ENCODE measurements at places on chromosomes 5 and 9.

GRCh38 chr9:2093920-2094597 lies 78.9 kb downstream of the SMARCA2 start:
- no peak overlapping the region for H3K4me3 ChIP-seq
- no peak overlapping the region for H3K27ac ChIP-seq
- peak; percentile 38 for DNase-seq
- H3K27me3 ChIP-seq: no peaks in the 10 kb centered on the region
- H3K36me3 ChIP-seq: peaks cover 35% of the 10 kb centered on the region

- H3K27me3 ChIP-seq: no peaks in the 10 kb centered on the region
- DNase-seq: peak; percentile 46
- H3K36me3 ChIP-seq: no peaks in the 10 kb centered on the region
Measured at GRCh38 chr9:100066539-100066938, 32.3 kb downstream of the ERP44 start.

GRCh38 chr9:16830806-16831205 lies 39.7 kb downstream of the BNC2 start:
- H3K4me3 ChIP-seq: no peak overlapping the region
- H3K36me3 ChIP-seq: no peaks in the 10 kb centered on the region
- no peaks in the 10 kb centered on the region for H3K27me3 ChIP-seq
- DNase-seq: no peak

GRCh38 chr5:122112063-122112462 lies 17.3 kb upstream of the ZNF474 start:
- no peak overlapping the region for H3K27ac ChIP-seq
- H3K4me3 ChIP-seq: no peak overlapping the region
- H3K27me3 ChIP-seq: no peaks in the 10 kb centered on the region
- no peaks in the 10 kb centered on the region for H3K4me1 ChIP-seq

DNA sequence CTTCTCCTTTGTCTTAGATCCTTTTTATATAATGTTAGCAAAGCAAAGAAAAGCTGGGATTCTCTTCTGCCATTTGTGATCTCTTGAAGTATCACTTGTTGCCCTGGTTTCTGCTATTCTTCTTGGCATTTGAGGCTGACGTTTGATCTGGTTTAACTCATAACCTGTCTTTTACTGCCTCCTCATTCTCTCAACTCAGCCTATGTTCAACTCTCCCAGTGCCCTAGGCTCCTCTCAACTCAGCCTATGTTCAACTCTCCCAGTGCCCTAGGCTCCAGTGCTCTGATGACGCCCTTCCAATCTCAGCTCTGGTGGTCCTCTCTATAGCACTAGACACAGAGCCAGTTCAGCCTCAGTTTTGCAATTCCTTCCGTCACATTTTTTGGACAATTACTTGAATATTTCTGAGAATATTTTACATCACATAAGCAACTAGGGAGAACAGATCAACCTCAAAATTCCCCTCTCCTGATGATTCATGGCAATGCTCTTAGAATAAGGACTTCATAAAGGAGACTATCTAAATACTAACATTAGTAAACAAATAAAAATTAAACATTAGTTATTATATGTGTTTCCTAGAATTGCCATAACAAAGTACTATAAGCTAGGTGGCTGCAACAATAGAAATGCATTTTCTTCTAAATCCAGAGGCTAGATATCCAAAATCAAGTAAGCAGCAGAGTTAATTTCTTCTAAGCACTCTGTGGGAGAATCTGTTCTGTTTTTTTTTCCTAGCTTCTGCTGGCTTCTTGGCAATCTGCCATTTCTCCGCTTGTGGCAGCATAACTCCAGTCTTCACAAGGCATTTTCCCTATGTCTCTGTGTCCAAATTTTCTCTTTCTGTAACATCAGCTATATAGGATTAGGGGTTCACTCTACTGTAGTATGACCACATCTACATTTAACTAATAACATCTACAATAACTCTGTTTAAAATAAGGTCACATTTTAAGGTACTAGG lies 662.1 kb upstream of the FTMT start:
- H3K27ac ChIP-seq: no peak overlapping the region
- DNase-seq: no peak
- no peaks in the 10 kb centered on the region for H3K36me3 ChIP-seq
- no peak overlapping the region for H3K4me3 ChIP-seq

DNA sequence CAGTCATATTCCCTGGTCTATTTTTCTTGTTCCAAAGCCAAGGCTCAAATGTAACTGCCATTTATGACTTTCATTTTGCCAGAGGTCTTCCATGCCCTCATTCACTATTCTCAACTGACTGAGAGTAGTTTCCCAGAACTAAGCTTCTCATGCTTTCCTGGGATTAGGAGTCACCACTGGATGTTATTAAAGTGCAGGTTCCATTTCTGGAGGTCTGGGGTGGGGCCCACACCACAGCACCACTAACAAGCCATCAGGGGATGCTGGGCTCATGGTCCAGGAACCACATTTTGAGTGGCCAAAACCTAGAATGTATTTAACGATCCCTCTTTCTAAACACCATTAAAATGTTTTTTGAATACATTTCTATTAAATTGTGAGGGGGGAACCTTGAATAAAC lies 677.6 kb downstream of the SEMA5A start:
- no peaks in the 10 kb centered on the region for H3K4me1 ChIP-seq
- no peaks in the 10 kb centered on the region for H3K27me3 ChIP-seq
- no peak overlapping the region for H3K27ac ChIP-seq
- no peaks in the 10 kb centered on the region for H3K36me3 ChIP-seq
- DNase-seq: no peak

- no peaks in the 10 kb centered on the region for H3K27me3 ChIP-seq
- no peaks in the 10 kb centered on the region for H3K36me3 ChIP-seq
- H3K27ac ChIP-seq: no peak overlapping the region
- DNase-seq: no peak
Measured at GRCh38 chr9:95666096-95666784, 149.5 kb upstream of the PTCH1 start.

GRCh38 chr9:116322521-116322920 lies 168.9 kb downstream of the PAPPA start:
- no peaks in the 10 kb centered on the region for H3K27me3 ChIP-seq
- H3K4me3 ChIP-seq: no peak overlapping the region
- H3K4me1 ChIP-seq: no peaks in the 10 kb centered on the region

- H3K27me3 ChIP-seq: no peaks in the 10 kb centered on the region
- no peak for DNase-seq
- H3K36me3 ChIP-seq: no peaks in the 10 kb centered on the region
Measured at GRCh38 chr5:95859661-95860060, 37.1 kb upstream of the GLRX start.

GRCh38 chr9:19701274-19701673 lies 87.6 kb downstream of the SLC24A2 start:
- H3K27me3 ChIP-seq: peaks cover 6% of the 10 kb centered on the region
- H3K4me3 ChIP-seq: no peak overlapping the region
- no peaks in the 10 kb centered on the region for H3K4me1 ChIP-seq

DNA sequence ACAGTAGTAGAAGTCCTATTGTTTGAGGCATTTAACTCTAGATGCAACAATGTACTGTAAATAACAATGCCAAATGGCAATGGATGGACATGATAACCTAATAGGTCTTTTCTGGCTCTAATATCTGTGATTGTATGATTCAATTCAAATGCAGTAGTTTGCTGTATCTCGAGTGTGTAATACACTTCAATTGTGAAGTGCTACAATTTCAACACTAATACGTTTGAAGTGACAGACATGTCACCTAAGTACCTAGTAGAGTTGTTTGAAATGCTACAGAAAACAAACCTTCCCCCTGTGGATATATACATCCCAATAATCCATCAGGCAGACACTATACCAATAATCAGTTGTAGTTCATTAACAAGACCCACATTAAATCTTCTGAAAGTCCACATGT lies 305.9 kb upstream of the ITGA1 start:
- H3K27me3 ChIP-seq: no peaks in the 10 kb centered on the region
- DNase-seq: no peak
- H3K4me1 ChIP-seq: no peaks in the 10 kb centered on the region
- no peak overlapping the region for H3K27ac ChIP-seq

DNA sequence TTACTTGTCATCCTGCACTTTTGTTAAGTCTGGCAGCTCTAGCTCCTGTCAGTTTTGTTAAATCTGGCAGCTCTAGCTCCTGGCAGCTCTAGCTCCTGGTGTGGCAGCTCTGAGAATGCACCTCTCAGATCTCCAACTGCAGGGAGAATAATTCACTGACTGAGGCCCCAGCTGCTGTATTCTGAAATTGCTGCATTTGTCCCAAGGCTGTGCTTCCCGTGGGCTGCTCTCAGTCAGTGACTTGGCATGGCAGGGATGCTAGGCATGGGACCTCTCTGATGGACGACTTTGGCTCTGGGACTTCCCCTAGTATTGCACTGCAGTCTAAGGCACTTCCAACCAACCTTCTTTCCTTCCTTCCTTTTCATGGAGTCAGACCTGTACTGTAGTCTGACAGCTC lies 475.7 kb downstream of the CCDC171 start:
- H3K4me3 ChIP-seq: no peak overlapping the region
- H3K4me1 ChIP-seq: no peaks in the 10 kb centered on the region
- no peaks in the 10 kb centered on the region for H3K36me3 ChIP-seq

- H3K36me3 ChIP-seq: no peaks in the 10 kb centered on the region
- DNase-seq: no peak
- H3K27ac ChIP-seq: no peak overlapping the region
- H3K27me3 ChIP-seq: no peaks in the 10 kb centered on the region
Measured at GRCh38 chr9:35760651-35761050, 6.6 kb upstream of the MSMP start.

DNA sequence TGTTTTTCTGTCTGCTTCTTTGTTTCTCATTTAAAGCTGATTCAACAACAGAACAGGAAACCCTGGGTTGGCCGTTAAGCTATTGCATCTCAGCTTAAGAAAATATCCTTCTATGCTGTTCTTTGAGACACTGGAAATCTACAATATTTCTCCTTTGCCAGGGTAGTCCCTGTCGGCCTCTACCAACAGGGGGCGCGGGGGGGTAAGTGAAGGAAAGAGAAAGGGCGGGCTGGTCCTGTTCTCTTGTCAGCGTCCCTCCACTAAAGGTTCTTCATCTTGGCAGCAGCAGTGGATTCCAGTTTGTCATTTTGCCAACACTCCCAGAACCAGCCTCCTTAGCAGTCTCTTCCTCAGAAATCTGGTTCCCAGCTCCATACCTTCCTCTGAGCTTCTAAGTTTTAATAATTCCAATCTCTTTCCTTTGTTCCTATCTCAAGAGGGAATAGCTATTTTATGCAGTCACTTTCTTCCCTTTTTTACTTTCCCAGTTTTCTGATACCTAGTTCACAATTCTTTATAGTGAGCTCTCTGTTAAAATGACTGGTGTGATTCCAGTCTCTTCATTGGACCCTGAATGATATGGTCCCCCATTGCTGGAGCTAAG lies 222.3 kb downstream of the GLIS3 start:
- no peaks in the 10 kb centered on the region for H3K36me3 ChIP-seq
- no peaks in the 10 kb centered on the region for H3K4me1 ChIP-seq
- no peaks in the 10 kb centered on the region for H3K27me3 ChIP-seq
- peak; percentile 82 for DNase-seq
- no peak overlapping the region for H3K4me3 ChIP-seq

- DNase-seq: no peak
- H3K4me3 ChIP-seq: no peak overlapping the region
- H3K27ac ChIP-seq: no peak overlapping the region
- H3K4me1 ChIP-seq: peaks cover 14% of the 10 kb centered on the region
- no peaks in the 10 kb centered on the region for H3K27me3 ChIP-seq
Measured at GRCh38 chr5:139410121-139410992, 6.5 kb upstream of the SPATA24 start.

DNA sequence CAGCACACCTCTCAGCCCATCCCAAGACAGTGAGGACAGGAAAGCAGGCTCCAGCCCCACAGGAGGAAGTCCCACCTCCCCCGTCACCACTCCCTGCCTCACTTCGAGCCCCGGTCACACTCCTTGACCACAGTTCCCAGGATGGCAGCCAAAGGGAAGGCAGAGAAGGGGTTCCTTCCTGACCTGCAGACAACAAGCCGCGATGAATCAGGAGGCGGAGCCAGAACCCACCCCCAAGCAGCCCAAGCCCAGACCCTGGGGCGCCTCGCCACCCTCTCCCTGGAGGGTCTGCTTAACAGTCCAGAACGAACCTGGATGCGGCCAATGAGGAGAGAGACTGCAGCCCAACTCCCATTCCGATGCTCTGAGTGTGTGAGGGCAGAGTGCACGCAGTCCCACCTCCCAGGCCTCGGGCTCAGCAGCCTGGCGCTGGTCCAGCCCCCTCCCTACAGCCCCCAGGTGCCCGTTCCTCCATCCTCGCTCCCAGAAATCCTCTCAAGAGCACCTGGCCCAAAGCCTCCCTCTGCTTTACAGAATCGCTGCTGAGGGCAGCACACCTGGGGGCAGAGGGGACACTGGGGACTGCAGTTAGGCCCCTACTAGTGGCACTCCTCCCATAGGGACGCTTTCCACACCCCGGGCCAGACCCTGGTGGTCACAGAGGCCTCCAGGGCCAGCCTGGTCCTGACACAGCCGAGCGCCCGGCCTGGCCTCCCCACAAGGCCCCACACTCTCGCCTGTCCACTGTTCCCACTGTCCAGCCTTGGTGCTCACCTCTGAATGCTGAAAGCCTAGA lies 69.6 kb upstream of the LRRTM2 start:
- H3K36me3 ChIP-seq: no peaks in the 10 kb centered on the region
- no peak overlapping the region for H3K27ac ChIP-seq
- DNase-seq: peak; percentile 24
- no peak overlapping the region for H3K4me3 ChIP-seq
- peaks cover 25% of the 10 kb centered on the region for H3K4me1 ChIP-seq

- no peaks in the 10 kb centered on the region for H3K36me3 ChIP-seq
- no peak overlapping the region for H3K27ac ChIP-seq
- peaks cover 6% of the 10 kb centered on the region for H3K27me3 ChIP-seq
- no peak overlapping the region for H3K4me3 ChIP-seq
- DNase-seq: no peak
Measured at GRCh38 chr5:136006761-136007251, 22.0 kb upstream of the TGFBI start.

- no peak for DNase-seq
- H3K4me1 ChIP-seq: peaks cover 6% of the 10 kb centered on the region
- H3K36me3 ChIP-seq: no peaks in the 10 kb centered on the region
- peak overlapping the region; percentile 79 for H3K27ac ChIP-seq
Measured at GRCh38 chr5:72557167-72558045, 50.2 kb upstream of the ZNF366 start.

- H3K27me3 ChIP-seq: no peaks in the 10 kb centered on the region
- no peaks in the 10 kb centered on the region for H3K4me1 ChIP-seq
- H3K36me3 ChIP-seq: no peaks in the 10 kb centered on the region
- H3K27ac ChIP-seq: no peak overlapping the region
- no peak overlapping the region for H3K4me3 ChIP-seq
- DNase-seq: no peak
Measured at GRCh38 chr5:67831048-67831447, 384.5 kb upstream of the PIK3R1 start.

DNA sequence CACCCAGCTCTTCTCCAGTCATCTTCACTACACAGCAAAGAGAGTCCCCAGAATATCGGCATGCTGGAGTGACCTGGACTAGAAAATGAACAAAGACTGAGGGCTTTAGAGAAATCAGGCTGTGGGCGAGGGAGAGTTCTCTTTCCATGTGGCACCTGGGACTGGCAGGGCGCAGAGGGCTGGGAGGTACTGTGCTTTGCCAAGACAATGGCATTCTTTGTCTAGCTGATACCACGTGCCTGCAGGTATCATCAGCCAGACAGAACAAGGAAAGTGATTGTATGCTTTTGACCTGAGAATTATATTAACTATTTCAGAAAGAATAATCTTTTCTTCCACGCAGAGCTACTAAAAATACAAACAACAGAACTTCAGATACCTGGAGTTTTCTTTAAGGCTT lies 30.5 kb downstream of the DDX31 start:
- no peak for DNase-seq
- H3K4me1 ChIP-seq: no peaks in the 10 kb centered on the region
- no peak overlapping the region for H3K4me3 ChIP-seq

Data from adrenal gland (tissue), 19 donors.